ENCODE measurements at places on chromosomes 1 and 21. TPM values are rescaled to one million over a fixed set of nuclear protein-coding genes. Genes with fewer than 3 reads are reported as not detected.

Gene RGS13
- not detected for total RNA-seq

Gene TRAF3IP3
- total RNA-seq, result not detected

Gene LINGO4
- total RNA-seq, result not detected

Gene ALX3
- not detected for total RNA-seq

Gene FCAMR
- total RNA-seq, result not detected

Gene OR6N1
- total RNA-seq, result not detected

Gene PTPRF
- total RNA-seq, result 56.8 TPM

Gene OR2T3
- total RNA-seq, result not detected

Gene GPR25
- total RNA-seq, result not detected

Gene PGBD5
- total RNA-seq, result under 0.01 TPM

Gene IL23R
- not detected for total RNA-seq

Gene OR10K2
- not detected for total RNA-seq

Gene AXDND1
- 0.30 TPM for total RNA-seq

Gene LYPD8
- total RNA-seq, result not detected

Gene SLC35D1
- total RNA-seq, result 10.3 TPM

Gene PIGM
- total RNA-seq, result 2.4 TPM

Gene ABCA4
- total RNA-seq, result not detected

Gene CR2
- not detected for total RNA-seq

Gene PROK1
- total RNA-seq, result not detected

Gene AMY1A
- not detected for total RNA-seq

Gene KRTAP13-1
- not detected for total RNA-seq

Gene CRABP2
- 50.8 TPM for total RNA-seq

Gene YOD1
- 2.9 TPM for total RNA-seq

Gene CACNA1S
- not detected for total RNA-seq

Gene EPHA2
- 29.8 TPM for total RNA-seq

Gene LCE1D
- total RNA-seq, result not detected

Gene S100A2
- total RNA-seq, result 10.8 TPM

Gene CDCA8
- total RNA-seq, result 45.2 TPM

Gene APCS
- total RNA-seq, result not detected

Gene GPR161
- 11.1 TPM for total RNA-seq

Gene PLEKHA6
- total RNA-seq, result 1.0 TPM

Gene SLC26A9
- not detected for total RNA-seq

Gene OR2L13
- not detected for total RNA-seq

Gene EDN2
- total RNA-seq, result not detected

Gene MANEAL
- total RNA-seq, result 0.30 TPM

Gene KIF17
- 1.8 TPM for total RNA-seq

Gene ANGPTL3
- total RNA-seq, result not detected

Gene PIAS3
- 34.8 TPM for total RNA-seq

Gene NGF
- total RNA-seq, result 0.50 TPM

Gene ZNF593OS
- total RNA-seq, result not detected

Gene CHIA
- not detected for total RNA-seq

Gene NPHS2
- not detected for total RNA-seq

Gene FALEC
- total RNA-seq, result not detected

Gene MEGF6
- total RNA-seq, result 1.2 TPM

Gene CA6
- total RNA-seq, result not detected

Gene SPATA46
- total RNA-seq, result not detected

Data from bronchus fibroblast of lung (primary cell).